ENCODE measurements at places on chromosomes 3 and 15.

GRCh38 chr15:63860555-63860954 lies 26.8 kb upstream of the HERC1 start:
- DNase-seq: no peak

GRCh38 chr3:182142928-182143327 lies 431.2 kb downstream of the SOX2 start:
- no peak for DNase-seq

DNA sequence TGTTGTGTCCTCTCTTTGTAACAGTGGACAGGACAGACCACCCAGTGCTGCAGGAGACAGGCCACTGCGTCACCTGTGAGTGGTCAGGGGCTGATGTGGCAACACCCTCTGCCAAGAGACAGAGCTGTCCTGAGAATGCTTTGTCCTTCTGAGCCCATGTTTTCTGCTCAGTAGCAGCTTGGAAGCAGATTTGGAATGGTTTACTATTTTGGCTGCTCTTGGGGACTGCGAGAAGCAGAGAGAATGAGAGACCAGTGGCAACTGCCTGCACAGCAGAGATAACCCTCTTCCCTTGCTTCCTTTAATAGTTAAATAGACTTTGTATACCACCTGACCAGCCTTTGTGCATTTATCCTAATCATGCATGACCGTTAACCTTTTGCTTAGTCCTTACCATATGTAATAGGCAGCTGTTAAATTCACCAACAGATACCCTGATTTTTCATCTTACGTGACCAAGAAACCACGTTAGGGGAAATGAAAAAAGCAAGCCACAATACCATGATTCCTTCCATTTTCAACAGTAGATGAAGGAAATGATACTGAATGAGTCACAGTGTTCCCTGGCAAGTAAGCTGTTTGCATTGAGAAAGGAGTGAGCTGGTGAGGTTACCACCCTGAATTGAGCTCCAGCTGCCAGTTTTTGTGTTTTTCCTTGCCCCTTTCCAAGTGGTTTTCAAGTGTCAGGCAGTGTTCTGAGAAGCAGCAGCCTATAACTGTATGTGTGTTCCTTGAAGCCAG lies 35.5 kb downstream of the B3GALNT1 start:
- no peak for DNase-seq

- no peak for DNase-seq
These were observed 292.6 kb downstream of the NFKBIZ start for GRCh38 chr3:102141928-102142239.

DNA sequence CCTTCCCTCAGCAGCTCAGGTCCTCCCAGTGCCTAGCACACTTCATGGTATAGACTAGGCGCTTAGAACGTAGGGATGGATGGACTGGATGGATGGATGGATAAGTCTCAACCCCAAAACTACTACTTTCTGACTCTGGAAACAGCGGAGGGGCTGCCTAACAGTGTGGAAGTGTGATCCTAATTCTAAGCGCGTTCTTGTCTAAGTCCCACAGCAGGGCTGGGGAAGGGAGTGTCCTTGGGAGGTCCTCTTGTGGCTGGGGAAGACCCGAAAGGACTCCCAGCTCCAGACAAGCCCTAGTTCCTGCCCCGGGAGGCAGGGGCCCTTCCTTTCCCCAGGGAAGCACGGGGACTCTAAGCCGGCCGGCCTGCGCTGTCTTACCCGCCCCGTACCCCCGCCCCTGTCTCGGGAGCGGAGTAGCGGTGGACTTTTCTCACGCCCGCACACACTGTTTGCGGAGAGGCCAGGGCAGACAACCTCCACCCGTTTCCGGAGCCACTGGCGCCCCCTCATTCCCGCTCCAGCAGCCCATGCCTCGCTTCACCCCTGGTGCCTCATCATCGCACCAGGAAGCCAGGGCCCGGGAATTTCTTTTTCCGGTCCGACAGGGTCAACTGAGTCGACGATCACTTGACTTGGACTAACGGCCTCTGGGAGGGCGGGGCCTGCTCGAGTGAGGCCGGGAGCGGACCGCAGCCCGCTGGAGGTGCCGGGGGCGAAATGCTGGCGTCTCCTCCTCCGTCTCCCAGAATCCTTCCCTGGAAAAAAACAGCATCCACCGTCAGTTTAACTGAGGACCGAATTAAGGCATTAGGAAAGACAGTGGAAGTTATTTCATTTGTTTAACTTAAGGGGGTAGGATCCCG lies 133.3 kb downstream of the TBC1D2B start:
- peak; percentile 58 for DNase-seq

DNA sequence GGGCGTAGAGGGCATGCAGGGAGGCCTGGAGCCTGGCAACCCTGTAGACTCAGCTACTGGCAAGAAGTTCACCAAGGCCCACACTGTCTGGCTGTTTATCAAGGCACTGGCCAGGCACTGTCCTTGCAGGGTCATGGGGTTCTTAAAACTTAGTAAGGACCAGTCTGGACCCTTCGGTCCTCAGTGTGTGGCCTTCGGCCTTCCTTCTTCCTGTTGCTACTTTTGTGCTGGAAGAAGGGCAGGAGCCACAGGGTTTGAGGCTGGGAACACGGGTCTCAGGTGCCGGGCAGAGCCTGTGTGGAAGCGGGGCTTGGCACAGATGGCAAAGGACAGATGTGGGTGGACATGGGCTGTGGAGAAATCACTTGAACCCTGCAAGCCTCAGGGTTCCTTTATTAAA lies 76.6 kb downstream of the SNRK start:
- DNase-seq: no peak

GRCh38 chr3:195544634-195545033 lies 1.5 kb upstream of the PPP1R2 start:
- DNase-seq: no peak

DNA sequence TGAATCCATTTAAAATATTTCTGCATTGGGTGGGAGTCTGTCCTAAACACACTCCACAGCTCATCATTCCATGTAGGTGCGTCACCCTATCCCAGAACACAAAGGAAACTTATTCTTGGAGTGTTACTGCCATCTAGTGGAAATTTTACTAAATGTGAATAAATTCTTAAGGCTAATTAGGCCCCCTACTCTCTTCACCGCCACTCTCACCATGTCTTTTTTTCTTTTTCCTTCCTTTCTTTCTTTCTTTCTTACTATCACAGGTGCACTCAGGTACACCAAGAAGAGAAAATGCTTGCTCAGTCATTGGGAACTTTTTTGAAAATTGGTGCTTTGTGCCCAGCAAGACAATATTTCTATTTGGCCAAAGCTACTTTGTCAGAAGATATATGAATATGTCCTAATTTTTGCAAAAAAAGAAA lies 26.4 kb upstream of the ATP8B4 start:
- DNase-seq: no peak

DNA sequence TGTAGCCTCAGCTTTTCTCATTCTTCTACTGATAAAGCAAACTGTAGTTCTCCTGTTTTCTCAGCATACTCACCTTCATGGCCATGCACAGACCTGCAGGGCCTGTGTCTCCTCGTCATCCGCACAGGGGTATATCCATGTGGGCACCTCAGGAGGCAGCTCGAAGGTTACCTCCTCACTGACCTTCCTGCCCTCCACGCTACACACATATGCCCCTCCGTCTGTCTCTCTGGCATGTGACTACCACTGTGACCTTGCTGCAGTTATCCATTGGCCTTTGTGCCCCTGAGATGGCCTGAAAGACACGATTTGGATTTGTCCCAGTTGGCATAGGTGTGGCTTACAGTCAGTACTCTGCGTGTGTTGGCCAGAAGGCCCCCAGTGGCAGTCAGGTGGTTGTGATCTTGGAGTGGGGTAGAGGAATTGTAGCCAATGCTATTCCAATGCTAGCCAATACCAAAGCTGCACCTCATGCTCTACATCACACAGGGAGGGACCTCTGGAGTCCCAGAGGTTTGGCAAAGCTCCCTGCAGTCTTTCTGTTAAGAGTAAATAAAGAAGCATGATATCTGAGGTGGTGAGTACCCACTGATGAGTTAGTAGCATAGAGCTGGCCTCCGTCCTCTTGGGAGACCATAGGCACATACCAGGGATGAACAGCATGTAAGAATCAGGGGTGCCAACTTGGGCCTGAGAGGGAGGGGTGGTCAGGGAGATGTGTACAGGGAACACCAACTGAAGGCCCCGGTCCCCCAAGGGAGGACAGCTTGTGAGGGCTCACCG lies 143.4 kb downstream of the EEFSEC start:
- no peak for DNase-seq

DNA sequence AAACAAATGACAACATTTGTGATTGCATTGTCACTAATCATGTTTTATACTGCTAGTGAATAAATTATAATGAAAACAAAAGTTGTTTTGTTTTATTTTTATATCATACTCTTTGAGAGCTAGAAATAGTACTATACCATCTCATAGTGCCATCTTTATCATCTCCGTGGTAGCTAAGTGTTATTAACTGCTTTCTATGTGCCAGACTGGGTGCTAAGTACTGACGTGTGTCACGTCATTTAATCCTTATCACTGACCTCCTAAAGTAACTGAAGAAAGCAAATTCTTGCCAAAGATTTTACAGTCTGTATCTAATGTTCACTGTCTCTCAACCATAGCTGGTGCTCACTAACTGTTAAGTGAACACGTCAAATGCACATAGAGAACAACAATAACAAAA lies 99.5 kb upstream of the CNTN3 start:
- DNase-seq: no peak

DNA sequence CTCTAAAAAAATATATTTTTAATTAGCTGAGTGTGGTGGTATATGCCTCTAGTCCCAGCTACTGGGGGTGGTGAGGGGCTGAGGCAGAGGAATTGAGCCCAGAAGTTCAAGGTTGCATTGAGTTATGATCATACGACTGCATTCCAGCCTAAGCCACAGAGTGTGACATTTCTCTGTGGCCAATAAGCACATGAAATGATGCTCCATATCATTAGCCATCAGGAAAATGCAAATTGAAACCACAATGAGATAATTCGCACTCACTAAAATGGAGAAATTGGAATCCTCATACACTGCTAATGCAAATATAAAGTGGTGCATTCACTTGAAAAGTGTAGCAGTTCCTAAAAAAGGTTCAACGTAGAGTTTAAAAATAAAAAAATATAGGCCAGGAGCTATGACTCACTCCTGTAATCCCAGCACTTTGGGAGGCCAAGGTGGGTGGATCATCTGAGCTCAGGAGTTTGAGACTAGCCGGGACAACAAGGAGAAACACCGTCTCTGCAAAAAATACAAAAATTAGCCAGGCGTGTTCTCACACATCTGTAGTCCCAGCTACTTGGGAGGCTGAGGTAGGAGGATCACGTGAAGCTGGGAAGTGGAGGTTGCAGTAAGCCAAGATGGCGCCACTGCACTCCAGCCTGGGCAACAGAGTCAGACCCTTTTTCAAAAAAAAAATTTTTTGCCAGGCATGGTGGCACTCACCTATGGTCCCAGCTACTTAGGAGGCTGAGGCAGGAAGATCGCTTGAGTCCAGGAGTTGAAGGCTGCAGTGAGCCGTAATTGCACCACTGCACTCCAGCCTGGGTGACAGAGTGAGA lies 35.2 kb downstream of the IFT122 start:
- no peak for DNase-seq

DNA sequence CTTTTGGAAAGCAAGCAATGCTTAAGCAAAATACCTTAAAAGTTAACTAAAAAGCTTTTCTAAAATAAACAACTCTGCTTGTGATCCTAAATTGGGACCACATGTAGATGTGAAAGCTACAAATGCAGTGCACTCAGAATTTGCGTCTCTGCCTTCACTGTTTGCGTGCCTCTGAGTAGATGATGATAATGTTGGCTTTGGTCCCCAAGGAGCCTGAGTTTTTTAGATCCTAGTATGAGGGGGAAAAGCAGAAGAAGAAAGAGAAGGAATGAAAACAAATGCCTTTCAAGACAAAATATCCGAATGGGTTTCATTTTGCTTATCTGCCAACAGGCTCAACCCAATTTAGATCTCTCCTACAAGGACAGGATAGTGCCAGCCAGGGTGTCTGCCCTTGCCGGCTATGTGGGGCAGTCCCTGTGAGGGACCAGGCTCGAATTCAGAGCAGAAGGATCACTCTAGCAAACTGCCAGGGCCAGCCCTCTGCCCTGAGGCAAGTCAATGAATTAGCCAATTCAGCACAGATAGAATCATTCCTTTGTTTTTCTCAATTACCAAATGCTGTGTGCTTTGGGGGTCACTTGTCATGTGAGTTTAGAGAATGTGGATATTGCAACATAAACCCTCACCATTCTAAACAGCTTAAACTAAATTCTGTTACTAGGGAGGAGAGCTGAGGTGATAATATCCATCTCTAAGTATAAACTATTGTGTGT lies 28.5 kb downstream of the SCG5 start:
- DNase-seq: no peak

- no peak for DNase-seq
These were observed 175.6 kb downstream of the GREM1 start for GRCh38 chr15:32893421-32893820.

GRCh38 chr15:73388256-73388781 lies 19.6 kb upstream of the HCN4 start:
- no peak for DNase-seq

- DNase-seq: no peak
These were observed 132.6 kb upstream of the TBL1XR1 start for GRCh38 chr3:177329854-177330253.

GRCh38 chr3:115348951-115349745 lies 202.1 kb upstream of the ZBTB20 start:
- DNase-seq: no peak

DNA sequence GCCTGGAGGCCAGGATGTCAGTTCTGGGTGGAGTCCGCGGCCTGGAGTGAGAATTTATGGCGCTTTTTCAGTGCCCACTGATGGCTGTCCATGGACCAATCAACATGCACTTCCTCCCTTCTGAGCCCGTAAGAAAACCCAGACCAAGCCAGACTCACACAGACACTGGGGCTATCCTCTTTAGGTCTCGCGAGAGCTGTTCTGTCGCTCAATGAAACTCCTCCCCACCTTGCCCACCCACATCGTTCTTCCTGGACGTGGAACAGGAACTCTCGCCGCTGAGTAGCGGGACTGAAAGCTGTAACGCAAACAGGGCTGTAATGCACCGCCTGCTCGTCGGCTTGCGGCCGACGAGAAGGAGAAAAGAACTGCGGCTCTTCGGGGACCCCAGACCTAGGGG lies 833.0 kb upstream of the CADM2 start:
- no peak for DNase-seq

DNA sequence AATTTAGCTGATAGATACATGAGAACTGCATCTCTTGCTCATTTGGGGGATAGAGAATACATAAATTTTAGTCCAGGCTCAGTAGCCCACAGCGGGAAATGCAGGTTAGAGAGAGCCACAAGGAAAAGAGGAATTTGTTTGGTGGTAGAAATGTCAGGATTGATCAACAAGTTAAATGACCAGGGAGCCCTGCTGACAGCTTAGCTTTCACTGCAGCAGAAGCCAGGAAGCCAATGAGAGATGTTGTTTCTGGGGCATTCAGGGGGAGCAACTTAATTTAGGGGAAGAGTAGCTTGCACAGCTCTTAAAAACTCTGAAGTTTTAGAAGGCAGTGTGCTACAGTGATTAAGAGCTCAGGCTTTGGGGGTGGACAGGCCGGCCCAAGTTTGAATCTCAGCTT lies 22.7 kb downstream of the ARHGEF26 start:
- no peak for DNase-seq

DNA sequence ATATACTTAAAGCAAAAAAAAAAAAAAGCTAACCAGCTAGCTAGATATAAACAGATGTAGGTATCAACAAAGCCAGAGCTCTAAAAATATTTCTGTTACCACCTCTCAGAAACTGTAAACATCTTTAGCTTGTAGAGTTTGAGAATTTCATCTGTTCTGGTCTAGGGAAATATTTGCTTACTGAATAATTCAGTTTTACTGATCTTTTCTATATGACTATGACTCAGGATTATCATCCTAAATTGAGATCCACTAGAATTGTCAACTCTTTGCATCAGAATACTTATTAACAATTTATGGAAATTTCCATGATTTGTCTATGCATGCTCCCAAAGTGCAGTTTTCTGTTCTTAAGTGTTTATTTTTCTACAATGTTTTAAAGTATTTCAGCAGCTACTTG lies 517.3 kb downstream of the DIPK2A start:
- DNase-seq: no peak
